ENCODE measurements at places on chromosomes 16 and 17.

GRCh38 chr17:17106756-17107155, 64.5 kb downstream of the MPRIP start:
- no peak for DNase-seq

DNA sequence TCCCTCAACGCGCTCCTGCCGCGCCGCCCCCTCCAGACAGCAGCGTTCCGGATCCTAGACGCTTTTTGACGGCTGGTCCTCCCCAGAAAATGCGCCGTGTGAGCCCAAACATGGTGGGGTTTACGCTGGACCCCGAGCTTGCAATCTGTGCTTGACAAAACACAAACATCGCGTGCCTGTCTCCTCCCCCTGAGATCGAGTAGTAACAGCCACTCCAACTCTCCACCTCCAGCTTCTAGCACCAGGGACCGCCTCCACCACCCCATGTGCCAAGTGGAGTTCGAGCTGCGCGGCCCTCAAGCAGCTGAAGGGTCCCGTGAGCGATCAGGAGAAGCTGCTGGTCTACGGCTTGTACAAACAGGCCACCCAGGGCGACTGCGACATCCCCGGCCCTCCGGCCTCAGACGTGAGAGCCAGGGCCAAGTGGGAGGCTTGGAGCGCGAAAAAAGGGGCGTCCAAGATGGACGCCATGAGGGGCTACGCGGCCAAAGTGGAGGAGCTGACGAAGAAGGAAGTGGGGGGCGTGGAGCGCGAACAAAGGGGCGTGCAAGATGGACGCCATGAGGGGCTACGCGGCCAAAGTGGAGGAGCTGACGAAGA, 656 bp upstream of the GEMIN4 start:
- DNase-seq: no peak

DNA sequence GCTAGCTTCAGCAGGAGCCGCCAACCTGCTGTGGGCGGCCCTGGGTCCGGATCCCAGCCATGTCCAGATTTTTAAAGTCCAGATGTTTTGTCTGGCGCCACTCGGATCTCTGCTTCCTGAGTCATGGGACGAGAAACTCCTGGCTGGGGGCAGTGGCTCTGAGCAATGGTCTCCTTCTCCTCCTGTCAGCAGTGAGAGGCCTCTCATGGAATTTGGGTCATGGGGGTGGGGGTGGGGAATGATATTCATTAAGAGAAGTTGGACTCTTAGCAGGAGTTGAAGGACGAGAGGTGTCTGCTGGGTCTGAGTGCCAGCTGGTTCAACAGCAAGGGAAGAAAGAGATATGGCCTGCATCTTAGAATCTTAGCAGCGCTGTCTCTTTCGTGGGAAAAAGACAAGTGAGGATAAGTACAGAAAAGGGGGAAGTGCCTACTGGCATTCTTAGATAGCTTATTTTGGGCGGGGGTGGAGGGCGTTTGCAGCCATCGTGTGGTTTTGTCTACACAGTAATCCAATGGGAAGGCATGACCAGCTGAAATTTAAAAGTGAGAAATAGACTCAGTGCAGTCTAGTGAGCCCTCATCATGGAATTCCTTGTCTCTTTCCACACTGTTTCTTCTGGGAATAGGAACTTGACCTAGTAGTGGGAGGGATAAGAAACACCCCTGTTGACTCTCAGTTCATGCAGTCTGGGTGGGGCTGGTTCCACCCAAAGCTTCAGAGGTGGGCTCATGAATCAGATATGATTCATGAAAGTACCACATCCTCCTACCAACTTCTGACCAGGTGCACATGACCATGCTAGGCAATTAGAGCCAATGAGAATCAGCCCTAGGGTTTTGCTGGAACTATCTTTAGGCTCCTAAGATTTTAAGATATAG, 80.5 kb downstream of the MYH13 start:
- no peak for DNase-seq

GRCh38 chr16:17101646-17102045, 369.1 kb downstream of the XYLT1 start:
- no peak for DNase-seq

GRCh38 chr17:43217614-43218087, 6.0 kb downstream of the TMEM106A start:
- no peak for DNase-seq

GRCh38 chr17:74808714-74809430, 32.7 kb upstream of the NAT9 start:
- DNase-seq: no peak

DNA sequence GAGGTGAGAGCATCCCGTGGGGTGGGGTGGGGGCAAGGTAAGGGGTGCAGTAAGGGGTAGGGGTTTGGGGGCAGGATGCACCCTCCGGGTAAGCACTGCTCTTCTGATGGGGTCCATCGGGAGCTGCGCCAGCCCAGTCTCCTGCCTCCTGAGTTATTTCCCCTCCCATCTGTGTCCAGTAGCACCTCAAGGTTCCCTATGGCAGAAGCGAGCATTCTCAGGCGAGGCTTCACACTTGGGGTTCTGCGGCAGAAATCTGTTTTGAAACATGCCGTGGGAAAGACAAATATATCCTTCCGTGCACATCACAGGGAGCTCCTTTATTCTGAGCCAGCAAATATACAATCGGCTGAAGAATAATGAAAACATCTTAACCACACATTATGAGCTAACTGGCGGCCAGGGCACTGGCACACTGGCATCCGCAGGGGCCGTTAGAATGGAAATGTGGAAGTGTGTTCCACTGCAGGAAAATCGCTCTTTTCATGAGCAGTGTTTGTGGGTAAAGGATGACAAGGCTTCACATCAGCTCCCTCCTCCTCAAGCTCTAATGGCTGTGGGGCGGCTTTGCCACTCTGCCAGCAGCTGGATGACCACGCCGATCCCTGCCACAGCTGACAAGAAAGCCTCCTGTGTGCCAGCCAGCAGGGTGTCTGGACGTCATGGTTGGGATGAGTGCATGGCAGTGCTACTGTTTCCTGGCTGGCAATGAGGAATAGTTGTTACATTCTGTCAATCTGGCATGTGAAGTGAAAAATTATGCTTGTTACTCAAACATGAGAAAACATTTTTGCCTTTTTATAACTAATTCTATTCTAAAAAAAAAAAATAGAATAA, 20.0 kb downstream of the MTHFSD start:
- no peak for DNase-seq

DNA sequence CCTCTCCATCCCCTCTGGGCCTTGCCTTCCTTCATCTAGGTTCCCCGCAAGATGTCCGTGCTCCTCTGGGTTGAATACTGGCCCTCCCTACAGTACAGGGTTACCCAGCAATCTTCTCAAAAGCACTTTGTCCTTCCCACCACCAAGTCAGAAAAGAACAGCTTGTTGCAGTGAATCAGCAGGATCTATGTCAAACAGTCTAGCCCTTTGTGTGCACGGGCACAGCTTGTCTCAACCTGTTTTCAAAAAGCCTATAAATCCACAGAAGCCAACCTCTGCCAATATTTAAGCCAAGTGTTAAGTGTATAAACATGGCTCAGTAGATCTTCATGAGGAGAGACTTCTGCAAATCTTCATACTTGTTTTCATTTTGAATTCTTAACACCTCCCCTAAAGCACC, 25.2 kb downstream of the C17orf67 start:
- DNase-seq: no peak

DNA sequence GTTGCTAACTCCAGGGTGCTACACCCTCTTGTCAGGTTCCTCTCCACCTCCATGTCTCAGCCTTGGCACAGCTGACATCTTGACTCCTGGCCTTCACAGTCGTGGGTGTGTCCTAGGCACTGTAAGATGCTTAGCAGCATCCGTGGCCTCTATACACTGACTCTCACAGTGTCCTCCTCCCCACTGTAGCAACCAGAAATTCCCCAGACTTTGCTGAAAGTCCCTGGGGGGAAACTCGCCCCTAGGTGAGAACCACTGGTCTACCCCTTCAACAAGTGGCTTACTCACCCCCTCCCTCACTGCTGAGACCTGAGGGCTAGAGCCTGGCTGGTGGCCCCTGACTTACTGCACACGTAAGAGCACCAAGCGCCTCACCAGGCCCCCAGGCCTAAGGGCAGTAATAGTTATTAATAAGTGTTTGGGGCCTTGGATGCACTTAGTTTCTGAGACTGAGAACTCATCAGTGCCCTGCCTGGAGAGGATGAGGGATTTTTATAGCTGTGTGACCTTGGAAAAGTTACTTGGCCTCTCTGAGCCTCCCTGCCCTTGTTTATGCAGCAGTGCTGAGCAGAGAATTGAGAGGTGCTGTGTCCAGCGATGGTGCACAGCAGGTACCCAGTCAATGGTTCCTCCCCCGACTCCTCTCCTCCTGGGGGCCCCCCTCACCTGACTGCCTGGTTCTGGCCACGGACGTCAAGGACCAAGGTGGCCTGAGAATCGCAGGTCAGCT, 67.1 kb downstream of the RMI2 start:
- DNase-seq: no peak

GRCh38 chr17:81373536-81374160, 21.6 kb upstream of the BAHCC1 start:
- DNase-seq: no peak

GRCh38 chr17:37110746-37111145, 162.0 kb downstream of the AATF start:
- DNase-seq: no peak

DNA sequence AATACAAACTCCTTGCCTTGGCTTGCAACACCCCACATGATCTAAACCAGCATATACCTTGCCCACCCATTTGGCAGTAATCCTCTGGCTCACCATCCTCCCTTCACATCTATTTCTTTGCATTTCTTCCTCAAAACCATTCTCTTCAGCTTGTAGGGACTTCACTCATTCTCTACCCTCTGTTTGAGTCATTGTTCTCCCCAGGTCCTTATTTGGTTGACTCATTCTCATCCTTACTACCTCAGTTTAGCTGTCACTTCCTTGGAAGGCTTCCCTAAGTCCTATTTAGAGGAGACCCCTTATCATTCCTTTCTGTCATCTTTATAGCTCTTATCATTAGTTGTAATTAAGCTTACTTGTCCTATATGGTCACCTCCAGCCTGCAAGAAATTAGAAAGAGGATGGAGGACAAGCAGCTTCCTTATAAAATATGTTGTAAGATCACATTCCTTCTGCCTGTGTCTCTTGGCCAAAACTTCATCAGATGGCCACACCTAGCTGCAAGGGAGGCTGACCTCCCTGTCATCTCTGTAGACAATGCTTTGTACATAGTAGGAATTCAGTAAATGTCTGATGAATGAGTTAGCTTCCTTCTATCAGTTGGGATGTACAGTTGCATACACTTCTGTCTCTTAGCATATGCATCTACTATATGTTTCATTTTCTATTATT, 1.7 kb downstream of the TTC19 start:
- DNase-seq: no peak

DNA sequence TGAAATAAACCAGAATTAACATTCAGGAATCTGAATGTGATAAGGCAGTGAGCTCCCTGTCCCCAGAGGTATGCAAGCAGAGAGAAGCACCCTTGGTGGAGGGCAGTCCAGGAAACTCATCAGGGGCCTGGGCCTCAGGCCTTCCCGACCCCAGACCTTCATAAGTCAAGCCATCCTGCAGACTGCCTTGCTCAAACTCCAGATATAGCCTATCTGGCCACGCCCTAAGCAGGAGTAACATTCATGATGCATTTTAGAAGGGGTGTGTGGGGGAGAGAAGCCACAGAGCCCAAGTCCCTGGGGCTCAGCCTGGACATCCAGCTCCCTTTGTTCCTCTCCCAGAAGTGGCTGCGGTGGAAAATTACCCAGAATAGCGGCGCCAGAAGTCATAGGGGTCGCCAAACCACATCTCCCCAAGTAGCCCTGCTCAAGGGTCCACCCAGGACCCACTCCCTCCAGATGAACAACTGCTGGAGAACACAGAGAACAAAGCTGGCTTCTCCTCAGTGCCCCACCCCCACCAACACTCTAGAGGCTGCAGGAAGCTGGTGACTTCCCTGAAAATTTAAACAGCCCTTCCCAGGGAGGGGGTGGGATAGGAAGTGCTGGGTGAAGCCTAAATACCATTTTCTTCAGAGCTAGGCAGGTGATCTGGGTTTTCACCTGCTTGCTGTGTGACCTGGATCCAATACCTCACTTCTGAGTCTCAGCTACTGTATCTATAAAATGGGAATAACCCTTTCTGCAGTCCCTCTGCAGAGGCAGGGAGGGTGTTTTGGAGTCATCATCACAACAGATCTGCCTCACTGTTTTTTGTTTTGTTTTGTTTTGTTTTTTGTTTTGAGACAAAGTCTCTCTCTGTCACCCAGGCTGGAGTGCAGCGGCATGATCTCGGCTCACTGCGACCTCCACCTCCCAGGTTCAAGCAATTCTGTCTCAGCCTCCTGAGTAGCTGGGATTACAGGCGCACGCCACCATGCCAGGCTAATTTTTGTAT, 1.5 kb upstream of the SREBF1 start:
- no peak for DNase-seq

DNA sequence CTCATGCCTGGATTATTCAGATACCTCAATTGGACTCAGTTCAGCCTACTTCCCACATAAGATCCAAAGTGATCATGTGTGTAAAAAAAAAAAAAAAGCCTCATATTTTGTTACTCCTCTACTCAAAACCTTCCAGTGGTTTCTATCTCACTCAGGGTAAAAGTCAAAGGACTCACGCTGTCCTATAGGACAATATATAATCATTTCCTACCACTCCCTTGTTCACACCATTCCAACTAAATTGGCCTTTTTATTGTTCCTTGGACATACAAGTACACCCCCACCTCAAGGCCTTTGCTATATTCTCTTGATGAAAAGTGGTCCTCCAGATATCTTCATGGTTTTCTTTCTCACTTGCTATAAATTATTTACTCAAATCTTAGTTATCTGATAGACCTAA, 99.2 kb downstream of the USP32 start:
- no peak for DNase-seq

DNA sequence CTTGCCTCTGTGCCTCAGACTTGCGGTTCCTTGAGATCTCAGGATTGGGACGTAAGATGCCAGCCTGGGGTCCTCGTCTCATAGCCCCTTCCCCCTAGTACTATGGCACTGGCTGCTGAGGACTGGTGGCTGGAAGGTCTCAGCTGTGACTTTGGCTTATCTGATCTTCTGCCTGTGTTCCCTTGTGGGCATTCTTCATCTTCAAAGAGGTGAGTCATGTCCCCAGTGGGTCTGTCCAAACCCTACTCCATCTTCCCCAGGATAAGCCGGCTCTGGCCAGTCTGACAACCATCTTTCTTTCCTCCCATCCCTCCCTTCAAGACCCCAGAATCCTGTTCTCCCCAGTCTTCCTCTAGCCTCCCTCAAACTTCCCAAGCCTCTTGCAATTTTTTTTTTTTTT, 3.6 kb downstream of the CD19 start:
- DNase-seq: no peak

- no peak for DNase-seq
Observed at GRCh38 chr17:15954222-15954621, 9.3 kb downstream of the ADORA2B start.

- DNase-seq: no peak
Observed at GRCh38 chr16:80107900-80108299, 432.9 kb upstream of the DYNLRB2 start.

- DNase-seq: no peak
Observed at GRCh38 chr17:43718544-43718943, 40.0 kb downstream of the SOST start.

GRCh38 chr17:50210240-50211225, 9.1 kb upstream of the COL1A1 start:
- no peak for DNase-seq
